ENCODE measurements at places on chromosomes 5 and 9.

DNA sequence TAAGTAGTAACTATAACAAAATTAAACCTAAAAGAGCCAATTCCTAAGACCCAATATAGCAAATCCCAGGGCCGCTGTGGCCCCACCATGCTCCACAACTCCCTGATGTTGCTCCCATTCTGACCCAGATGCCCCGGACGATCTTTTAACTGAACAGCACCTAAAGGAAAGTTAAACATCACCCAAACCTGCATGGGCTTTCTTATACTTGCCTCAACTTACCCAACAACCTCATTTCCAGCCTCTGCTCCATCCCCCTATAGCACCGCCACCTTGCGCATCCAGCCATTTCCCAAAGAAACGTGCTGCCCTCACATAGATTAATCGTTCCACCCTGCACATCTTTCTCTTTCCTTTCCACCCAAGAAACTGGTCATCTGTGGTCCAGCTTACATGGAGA lies 54.6 kb downstream of the ZNF354C start:
- DNase-seq = no peak

DNA sequence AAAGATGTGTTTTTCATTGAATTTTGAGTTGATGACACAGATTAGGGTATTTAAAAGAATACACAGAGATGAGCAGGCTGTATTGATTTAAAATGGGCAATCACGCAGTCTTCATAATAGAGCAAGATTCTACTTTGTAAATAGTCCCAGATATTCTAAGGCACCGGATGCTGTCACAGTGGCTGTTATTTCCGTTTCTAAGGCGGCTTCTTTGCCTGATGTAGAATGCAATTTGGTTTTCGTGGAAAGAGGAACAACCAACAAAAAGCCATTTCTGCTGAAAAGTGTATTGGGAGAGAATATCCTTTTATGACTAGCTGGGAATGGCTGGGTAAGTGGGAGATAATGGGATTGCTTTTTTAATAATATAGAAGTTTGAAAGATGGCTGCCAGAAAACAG lies 17.5 kb downstream of the PRKACG start:
- DNase-seq = no peak

DNA sequence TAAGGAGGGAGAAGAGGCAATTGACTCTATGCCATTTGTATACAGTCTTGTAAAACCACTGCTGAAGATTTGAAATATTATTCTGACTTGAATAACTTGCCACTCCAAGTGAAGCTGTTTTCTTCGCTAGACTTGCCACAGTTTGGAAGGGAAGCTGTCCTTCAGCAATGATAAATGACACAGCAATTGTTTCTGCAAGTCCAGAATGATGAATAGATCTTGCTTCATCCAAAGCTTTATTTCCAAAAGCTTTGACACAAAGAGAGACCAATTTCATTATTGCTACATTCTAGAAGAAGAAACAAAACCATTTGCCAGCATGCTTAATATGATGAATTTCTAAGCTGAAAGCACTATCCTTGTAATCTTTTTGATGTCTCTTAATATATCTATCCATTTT lies 73.7 kb downstream of the ZNF366 start:
- no peak for DNase-seq

DNA sequence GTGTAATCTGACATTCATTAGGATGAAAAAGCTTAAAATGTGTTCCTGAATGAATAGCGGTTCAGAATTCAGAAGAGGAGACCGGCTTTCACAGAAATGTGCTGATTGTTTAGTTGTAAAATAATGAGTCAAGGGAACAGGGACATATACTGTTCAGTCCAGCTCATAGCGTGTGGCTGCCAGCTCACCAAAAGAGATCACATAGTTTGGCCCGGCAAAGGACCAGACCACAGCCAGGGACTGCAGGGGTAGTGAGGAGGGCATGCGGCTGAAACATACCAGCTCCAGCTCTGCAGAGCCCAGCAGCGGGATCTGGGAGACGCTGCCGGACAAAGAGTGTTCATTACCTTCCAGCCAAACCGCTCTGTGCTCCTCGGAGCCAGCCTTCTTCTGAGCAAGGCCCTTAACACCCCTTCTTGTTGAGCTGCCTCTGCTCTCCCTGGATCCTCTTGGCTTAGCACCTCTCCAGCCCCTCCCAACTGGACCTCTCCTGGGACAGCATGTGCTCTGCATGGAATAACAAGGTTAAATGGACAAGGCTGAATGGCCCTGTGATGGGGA lies 116.8 kb upstream of the CNTLN start:
- DNase-seq = no peak

DNA sequence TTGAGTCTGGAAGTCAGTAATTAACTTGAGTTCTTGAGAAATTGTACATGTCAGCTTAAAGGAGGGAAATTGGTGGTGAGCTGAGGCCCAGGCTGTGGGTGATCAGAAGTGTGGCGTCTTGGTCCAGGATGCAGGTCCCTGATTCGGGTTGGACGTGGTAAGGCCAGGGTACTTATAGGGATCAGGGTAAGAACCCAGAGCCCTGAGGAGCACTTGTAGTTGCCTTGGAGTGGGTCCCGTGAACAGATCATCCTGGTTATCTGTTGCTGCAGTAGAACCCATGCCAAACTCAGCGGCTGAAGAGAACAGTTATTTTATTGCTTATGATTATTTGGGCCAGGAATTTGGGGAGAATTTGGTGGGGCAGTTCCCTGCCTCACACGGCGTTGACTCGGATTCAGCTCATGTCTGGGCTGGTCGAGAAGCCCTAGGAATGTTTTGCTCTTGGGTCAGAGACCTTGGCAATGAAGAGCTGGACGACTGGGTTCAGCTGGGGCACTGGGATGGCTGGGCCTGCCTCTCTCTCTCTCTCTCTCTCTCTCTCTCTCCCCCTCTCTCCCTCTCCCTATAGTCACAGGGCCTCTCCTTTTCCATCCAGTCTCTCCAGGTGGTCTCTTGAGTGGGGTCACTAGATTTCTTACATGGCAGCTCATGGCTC lies 73.1 kb downstream of the PDZD2 start:
- no peak for DNase-seq

DNA sequence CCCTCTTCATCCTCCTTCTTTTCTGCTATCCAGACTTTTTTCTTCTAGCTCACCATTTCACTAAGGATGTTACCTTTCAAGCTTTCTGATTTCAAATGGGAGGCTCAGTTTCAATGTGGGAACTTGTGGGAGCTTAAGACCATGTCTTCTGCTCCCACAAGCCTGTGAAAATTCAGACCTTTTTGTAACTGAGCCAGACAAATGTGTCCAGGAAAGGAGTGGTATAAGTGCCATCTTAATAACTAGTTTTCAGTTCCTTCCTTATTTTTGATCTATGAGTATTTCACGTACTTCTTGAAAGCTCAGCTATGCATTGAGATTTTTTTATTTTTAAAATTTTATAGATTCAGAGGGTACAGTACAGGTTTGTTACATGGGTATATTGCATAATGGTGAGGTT lies 4.6 kb upstream of the ERCC6L2 start:
- DNase-seq = no peak

DNA sequence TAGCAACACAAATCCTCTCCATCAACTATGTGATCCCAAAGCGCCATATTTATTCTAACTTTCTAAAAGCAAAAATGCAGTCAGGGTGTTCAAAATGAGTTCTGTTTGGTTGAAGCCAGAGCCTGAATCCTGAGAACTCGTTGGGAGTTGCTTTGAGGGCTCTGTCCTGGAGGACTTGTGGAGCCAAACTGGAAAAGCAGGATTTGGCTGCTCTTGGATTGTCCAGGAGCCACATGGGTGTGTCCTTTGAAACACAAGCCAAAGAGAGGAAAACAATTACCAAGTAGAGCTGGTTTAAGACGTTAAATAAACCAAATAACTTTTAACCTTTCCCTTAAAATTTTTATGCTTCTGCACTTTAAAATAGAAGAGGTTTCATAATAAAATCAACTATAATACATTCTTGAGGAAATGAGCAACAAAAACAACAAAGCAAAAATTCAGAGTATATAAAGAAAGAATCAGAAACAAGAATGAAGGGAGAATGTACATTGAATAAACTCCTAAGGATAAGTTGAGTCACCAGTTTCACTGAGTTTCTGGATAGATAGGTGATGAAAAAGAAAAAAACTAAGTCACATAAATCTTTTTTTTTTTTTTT lies 13.5 kb downstream of the C5orf46 start:
- DNase-seq = no peak

DNA sequence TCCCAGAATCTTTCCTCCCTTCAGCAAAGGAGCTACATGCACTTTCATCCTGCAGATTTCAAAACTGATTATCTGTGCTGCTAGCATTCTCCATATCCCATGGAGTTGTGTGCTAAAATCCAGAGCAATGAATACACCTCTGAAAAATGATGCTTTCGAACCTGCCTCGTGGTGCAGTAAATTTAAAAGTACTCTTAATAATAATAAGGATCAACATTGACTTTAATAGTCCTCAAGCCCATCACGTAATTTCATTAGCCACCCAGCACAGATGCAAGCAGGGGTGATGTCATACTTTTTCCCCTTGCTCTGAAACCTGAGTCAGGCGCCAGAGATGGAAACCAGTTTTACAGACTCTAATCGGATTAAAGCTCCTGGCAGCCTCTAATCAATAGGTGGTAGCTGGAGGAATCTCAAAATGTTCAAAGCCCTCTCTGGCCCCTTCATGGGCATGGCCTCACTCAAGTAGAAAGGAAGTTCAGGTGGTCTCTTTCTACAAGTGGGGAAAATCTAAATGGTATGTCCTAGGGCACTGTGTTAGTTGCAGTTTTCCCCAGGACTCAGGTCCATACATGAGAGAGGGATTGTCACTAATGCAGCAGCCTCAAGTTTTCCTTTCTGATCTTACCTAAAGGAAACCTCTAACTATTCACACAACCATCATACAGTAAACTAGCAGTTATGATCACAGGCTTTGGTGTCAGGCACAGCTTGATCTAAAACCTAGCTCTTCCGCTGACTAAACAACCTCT lies 221.6 kb upstream of the SLC30A5 start:
- DNase-seq = no peak

- no peak for DNase-seq
These were observed 3.1 kb downstream of the RANBP3L start for GRCh38 chr5:36298552-36298951.

GRCh38 chr5:95615164-95615467 lies 4.8 kb upstream of the GPR150 start:
- DNase-seq = no peak

GRCh38 chr9:123440256-123440655 lies 84.3 kb downstream of the CRB2 start:
- DNase-seq = no peak

DNA sequence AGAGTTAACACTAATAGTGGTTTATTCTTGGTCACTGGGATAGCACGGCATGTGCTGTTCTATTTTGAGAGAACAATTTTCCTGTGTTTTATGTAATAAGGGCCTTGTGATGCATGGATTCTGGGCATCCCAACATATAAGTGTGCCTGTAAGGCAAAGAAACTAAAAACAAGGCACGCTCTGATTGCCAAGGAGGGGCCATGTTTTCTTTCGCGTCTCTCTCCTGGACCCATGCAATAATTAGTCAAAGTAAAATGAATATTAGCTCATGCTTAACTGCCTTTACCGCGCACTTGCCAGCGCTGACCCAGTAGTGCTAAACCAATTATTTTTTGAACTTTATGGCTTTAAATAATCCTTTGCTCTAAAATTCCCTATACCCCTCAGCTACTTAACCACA lies 140.9 kb downstream of the PSAT1 start:
- DNase-seq = no peak

DNA sequence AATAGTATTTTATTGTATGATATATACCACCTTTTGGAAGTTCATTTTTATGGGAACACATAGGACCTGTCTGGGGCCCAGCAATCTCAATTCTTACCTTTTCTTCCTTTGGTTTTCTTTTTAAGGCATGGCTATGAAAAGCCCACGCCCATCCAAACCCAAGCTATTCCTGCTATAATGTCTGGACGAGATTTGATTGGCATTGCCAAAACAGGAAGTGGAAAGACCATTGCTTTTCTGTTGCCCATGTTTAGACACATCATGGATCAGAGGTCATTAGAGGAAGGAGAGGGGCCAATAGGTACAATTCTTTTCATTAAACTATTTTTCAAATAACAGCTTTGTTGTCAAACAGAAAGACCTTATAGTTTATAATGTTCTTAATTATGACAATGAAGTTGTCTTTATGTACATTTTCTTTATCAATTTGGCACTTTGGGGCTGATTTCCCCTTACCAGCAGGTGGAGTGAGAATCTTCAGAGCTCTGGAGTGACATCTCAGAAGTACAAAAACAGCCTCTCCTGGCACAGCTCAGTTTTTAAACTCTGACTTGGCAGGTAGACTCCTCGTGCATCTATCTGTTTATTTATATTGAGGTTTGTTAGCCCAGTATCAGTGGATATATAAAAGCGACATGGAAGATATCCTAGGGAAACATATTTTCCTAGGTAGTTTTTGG lies 25.8 kb downstream of the DDX46 start:
- no peak for DNase-seq

GRCh38 chr9:123234853-123235252 lies 33.5 kb downstream of the STRBP start:
- no peak for DNase-seq

DNA sequence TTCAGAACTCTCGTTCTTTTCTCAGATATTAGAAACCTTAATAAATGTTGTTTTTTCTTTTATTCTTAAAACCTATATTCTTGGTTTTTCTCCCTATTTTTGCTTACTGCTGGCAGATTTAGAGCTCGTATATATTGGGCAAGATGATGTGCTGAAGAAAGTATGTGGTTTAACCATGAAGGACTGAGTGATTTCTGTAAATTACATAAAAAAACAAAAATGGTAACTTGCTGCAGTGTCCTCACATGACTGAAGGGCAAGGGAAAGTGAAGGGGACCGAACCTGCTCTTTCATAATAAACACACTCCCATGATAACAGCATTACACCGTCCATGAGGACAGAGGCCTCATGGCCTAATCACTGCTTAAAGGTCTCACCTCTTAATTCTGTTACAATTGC lies 393.8 kb upstream of the ZNF608 start:
- no peak for DNase-seq

DNA sequence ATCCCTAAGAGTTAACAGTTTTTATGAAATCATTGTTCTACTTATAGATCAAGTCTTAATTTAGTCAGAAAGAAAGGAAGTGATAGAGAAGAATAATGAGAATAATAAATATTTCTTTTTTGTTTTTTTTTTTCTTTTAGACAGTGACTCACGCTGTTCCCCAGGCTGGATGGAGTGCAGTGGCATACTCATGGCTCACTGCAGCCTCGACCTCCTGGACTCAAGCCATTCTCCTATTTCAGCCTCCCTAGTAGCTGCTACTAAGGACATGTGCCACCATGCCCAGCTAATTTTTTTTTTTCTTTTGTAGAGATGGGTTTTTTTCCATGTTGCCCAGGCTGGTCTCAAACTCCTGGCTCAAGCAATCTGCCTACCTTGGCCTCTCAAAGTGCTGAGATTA lies 11.0 kb downstream of the IFNA21 start:
- no peak for DNase-seq

- no peak for DNase-seq
These were observed 452.5 kb downstream of the EBF1 start for GRCh38 chr5:158647264-158647663.

GRCh38 chr5:88888291-88888690 lies 5.3 kb upstream of the MEF2C start:
- DNase-seq = no peak

DNA sequence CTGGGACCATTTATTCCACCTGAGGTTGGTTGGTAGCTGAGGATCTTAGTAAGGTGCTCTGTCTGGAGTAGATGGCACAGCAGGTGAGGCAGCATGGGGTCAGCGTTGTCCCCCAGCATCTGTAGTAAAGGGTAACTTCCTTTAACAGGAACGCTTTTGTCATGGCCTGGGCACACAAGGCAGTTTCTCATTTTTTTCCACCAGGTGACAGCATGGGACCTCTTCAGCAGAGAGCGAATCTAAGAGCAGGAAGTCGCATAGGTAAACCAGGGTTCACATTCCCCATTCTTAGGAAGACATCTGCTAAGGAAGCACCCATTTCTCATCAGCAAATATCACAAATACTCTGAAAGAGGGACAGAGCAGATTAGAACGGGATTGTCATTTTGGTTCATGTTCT lies 56.5 kb downstream of the GPR107 start:
- no peak for DNase-seq

All from activated CD4-positive, alpha-beta T cell treated with anti-CD3 and anti-CD28 coated beads for 24 hours (primary cell).